Left ventricle myocardium inferior (tissue), 1 donor: ENCODE measurements at places on chromosomes 1 and 21.

GRCh38 chr1:60664086-60664625 is 418.2 kb upstream of the NFIA start:
- no peak for DNase-seq

- no peak for DNase-seq
Measured at GRCh38 chr1:6447016-6447817, 18.8 kb downstream of the TNFRSF25 start.

DNA sequence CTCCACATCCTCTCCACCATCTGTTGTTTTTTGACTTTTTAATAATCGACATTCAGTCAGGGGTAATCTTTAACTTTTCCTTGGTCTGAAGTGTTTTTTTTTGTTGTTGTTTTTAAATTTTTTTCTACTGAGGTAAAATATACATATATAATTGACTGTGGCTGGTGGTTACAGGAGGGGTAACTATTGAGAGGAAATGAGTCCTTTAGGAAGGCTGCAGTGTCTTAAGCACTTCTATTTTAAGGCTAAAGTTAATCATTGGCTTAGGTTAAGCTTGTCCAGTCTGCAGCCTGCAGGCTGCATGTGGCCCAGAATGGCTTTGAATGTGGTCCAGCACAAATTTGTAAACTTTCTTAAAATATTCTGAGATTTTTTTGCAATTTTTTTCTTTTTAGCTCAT is 172.5 kb downstream of the CTH start:
- no peak for DNase-seq

GRCh38 chr21:28828021-28828420 is 164.7 kb downstream of the LTN1 start:
- DNase-seq = no peak

DNA sequence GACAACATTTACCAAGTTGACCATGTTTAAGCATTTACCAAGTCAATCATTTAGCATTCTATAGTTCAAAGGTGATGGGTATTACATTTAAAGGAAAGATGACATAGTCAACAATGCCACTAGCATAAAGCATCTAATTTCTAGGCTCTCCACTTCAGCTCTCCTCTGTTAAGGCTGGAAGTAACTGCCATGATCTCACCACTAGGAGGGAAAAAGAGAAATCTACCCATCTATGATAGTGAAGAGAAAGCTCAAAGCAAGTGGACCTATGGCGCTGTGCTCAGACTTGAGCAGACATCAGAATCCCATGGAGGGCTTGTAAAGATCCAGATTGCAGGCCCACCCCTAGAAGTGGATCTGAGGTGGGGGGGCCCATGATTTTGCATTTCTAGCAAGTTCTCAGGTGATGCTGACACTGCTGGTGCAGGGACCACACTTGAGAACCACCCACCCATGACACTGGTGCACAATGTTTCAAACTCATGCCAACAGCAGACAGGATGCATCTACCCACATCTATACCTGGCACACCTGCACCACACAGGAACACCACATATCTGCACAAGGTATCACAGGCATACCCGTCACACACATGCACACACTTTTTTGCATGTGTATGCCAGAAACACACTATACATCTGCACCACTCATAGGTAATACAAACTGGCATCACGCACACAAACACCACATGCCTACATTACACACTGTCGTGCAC is 392.9 kb upstream of the RUNX1 start:
- no peak for DNase-seq

DNA sequence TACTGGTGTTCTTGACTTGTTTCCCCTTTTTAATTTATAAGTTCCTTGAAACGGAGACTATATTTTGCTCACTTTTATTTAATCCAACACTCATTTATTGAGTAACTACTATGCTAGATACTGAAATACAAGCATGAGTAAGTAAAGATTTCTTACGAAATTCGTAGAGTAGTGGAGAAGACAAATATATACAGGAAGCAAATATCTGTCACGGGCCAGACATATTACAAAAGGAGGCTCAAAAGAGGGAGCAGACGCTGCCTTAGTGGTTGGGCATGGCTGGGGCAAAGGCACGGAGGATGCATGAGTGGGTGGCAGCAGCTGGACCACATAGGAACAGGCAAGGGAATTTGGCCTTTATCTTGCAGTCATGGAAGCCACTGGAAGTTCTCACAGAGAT is 6.8 kb downstream of the NCF2 start:
- DNase-seq = no peak

- DNase-seq = no peak
Measured at GRCh38 chr1:194975913-194976312, 1632.3 kb downstream of the KCNT2 start.

GRCh38 chr1:23436520-23437354 is 12.2 kb upstream of the TCEA3 start:
- no peak for DNase-seq

- peak; percentile 22 for DNase-seq
Measured at GRCh38 chr1:44696789-44697345, 22.4 kb downstream of the ARMH1 start.

DNA sequence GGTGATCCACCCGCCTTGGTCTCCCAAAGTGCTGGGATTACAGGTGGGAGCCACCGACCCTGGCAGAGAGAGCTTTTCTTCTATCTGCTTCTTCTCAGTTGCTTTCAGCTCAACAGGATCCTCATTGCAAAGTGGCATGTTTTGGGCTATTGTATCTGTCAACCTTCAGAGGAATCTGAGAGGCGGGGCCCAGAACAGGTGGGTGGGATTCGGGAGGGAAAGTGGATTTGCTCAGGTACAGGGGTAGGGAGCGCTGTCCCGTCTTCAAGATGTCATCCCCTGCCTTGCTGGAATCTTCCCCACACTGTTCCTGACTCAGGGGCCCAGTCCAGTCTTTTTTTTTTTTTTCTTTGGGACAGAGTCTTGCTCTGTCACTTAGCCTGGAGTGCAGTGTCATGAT is 26.9 kb upstream of the RCC2 start:
- DNase-seq = no peak

DNA sequence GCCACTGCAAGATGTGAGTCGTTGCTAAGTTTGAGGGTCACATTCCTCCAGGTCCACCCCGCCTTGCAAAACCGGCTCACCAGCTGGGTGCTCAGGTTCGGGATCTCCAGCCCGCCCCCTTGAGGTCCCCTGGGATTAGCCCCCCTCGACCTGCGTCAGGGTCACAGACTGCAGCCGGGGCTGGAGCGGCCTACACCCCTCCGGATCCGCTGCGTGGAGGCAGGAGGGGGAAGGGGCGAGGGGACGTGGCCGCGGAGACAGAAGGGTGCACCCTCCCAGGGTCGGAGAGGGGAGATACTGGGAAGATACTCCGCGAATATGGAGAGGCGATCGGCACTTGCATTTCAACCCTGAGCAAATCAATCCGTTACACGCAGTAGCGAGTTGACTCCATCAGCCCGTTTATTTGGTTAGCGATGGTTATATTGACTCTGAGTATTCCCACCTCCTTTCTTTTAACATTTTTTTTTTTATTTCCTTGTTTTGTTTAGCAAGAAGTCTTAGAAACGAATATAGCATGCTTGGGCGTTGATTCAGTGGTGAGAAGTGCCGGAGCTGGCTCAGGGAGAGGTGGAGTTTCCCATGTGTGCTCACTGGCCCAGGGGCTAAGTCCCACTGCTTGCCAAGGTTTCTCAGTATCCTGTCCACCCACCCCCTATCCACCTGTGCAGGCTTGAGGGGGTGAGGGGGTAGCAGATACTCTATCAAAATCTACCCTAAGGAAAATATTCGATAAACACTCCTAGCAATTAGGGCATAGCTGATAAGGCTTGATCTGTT is 997 bp downstream of the IFNAR2 start:
- peak; percentile 63 for DNase-seq

- no peak for DNase-seq
Measured at GRCh38 chr1:243550276-243550675, 294.4 kb downstream of the SDCCAG8 start.

DNA sequence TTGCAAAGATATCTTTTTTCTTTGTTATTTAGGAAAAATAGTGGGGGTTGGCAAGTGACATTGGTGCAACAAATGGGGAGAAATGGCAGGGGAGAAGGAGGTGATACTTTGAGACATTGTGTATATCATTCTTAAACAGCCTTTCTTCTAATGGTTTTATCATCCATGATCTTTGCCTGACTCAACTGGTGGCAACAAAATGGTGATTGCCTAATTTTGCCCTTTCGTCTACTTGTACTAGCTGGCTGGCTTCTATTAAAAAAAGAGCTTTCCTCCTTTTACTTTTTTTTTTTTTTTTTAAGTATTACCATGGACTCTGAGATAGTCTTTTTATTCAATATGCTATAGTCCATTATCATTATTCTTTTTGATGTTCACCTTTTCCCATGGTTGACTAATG is 27.7 kb downstream of the DESI2 start:
- no peak for DNase-seq

DNA sequence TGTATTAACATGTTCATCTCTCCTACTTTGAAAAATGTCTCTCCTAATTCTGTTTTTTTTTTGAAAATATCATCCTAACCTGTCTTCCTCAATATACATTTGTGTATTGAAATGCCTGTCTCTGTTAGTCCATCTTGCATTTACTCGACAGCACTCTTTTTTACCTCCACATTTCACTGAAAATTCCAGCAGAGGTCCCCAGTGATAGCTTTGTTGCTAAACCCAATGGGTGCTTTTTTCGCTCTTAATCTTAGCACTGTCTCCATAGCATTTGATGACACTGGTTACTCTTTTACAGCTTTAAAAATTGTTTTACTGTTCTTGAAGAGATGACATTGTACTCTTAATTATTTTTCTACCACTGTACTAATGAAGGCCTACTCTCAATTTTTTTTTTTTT is 10.8 kb downstream of the OSBPL9 start:
- no peak for DNase-seq

- DNase-seq = no peak
Measured at GRCh38 chr1:111734856-111735255, 4.3 kb downstream of the INKA2 start.

- no peak for DNase-seq
Measured at GRCh38 chr1:64220241-64220640, 16.8 kb downstream of the UBE2U start.

GRCh38 chr1:96698342-96698983 is 23.1 kb upstream of the PTBP2 start:
- peak; percentile 12 for DNase-seq

DNA sequence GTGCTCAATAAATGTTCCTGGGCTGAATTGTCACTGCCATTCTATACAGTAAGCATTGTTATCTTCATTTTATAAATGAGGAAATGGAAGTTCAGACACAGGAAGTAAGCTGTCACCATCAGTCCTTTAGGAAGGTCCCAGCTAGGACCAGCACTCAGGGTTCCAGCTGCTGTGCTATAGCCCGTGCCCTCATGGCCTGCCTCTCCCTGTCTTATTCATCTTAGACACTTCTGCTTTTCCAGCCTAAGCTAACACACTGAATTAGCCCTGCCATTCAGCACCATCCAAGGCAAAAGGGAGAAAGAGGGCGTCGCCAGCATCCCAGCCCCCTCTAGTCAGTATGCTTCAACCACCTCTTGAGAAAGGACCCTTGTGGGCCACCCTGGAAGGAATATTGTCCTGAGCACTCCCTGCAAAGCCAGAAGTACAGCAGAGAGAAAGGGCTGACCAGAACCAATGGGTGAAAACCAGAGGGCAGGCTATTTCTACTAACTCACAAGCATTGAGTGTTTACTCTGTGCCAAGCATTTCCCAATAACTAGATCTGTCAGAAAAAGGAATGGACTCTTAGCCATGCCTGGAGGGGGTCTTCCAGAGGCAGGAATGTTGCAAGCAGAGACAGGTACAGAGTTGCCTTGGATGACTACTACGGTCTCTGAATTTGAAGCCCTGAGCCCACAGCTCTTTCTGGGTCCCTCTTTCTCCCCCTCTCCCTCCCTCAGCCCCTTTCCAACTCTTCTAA is 77.9 kb upstream of the NFIA start:
- no peak for DNase-seq

DNA sequence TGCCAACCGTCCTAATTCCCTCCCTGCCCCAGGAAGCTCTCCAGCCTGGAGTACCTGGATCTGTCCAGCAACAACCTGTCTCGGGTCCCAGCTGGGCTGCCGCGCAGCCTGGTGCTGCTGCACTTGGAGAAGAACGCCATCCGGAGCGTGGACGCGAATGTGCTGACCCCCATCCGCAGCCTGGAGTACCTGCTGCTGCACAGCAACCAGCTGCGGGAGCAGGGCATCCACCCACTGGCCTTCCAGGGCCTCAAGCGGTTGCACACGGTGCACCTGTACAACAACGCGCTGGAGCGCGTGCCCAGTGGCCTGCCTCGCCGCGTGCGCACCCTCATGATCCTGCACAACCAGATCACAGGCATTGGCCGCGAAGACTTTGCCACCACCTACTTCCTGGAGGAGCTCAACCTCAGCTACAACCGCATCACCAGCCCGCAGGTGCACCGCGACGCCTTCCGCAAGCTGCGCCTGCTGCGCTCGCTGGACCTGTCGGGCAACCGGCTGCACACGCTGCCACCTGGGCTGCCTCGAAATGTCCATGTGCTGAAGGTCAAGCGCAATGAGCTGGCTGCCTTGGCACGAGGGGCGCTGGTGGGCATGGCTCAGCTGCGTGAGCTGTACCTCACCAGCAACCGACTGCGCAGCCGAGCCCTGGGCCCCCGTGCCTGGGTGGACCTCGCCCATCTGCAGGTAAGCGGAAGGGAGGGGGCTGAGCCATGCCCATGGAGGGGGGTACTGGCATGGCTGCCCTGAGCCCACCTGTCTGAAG is 16.5 kb downstream of the PODN start:
- DNase-seq = peak; percentile 12

- no peak for DNase-seq
Measured at GRCh38 chr1:192303029-192303428, 13.8 kb upstream of the RGS21 start.

DNA sequence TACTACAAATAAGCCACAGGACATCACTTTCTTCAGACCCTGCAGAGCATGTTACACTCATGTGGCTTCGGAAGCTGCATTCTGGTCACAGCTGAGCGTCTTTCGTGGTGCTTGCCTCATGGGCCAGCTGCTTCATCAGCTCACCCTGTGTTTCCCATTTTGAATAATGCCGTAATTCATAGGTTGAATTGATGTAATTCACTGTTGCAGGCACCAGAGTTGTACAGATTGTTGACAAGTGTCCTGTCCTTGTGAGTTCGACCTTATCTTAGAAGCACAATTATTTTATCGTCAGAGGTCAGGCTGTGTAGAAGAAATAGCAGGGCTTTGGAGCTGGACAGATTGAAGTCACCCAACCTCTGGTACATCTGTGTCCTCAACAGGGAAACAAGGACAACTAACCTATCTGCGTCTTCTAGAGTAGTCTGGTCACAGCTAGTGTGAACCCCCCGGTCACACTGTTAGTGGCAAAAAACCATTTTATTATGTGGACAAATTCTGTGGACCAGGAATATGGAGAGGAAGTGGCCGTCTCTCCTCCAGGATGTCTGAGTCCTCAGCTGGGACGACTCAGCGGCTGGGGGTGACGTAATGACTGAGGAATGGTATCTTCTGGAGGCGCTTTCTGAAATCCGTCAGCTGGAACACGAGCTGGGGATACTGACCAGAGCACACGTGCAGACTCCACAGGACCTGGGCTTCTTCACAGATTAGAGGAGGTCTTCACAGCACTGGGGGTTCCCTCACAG is 17.8 kb downstream of the PKNOX1 start:
- peak; percentile 74 for DNase-seq

GRCh38 chr1:196160066-196160795 is 448.0 kb downstream of the KCNT2 start:
- no peak for DNase-seq

GRCh38 chr1:229412056-229412455 is 21.8 kb downstream of the ACTA1 start:
- DNase-seq = no peak
